ENCODE measurements at places on chromosomes 11 and 22. TPM values are rescaled to one million over a fixed set of nuclear protein-coding genes. Genes with fewer than 3 reads are reported as not detected.

Gene TRIM3
- total RNA-seq, result 40.8 TPM

Gene LMO2
- 12.4 TPM for total RNA-seq

Gene OR5B21
- total RNA-seq, result not detected

Gene KCNJ1
- not detected for total RNA-seq

Gene CCDC81
- total RNA-seq, result 4.2 TPM

Gene DEFB131B
- total RNA-seq, result not detected

Gene TP53I11
- total RNA-seq, result 55.1 TPM

Gene TMEM191C
- total RNA-seq, result 1.1 TPM

Gene DEUP1
- total RNA-seq, result not detected

Gene LINC01488
- total RNA-seq, result not detected

Gene JOSD1
- total RNA-seq, result 73.0 TPM

Gene LRFN4
- 25.0 TPM for total RNA-seq

Gene SLC6A5
- total RNA-seq, result not detected

Gene TEX12
- 0.20 TPM for total RNA-seq

Gene RBM4B
- total RNA-seq, result 27.5 TPM

Gene TENM4
- total RNA-seq, result 42.4 TPM

Gene TPBGL
- total RNA-seq, result under 0.01 TPM

Gene HEPHL1
- not detected for total RNA-seq

Gene INPP5J
- total RNA-seq, result 0.46 TPM

Gene OR52H1
- total RNA-seq, result 0.91 TPM

Gene CD3D
- not detected for total RNA-seq

Gene NAALAD2
- total RNA-seq, result 0.46 TPM

Gene FGF19
- not detected for total RNA-seq

Gene OR56A1
- not detected for total RNA-seq

Data from smooth muscle cell of the pulmonary artery (primary cell).